ENCODE measurements at places on chromosomes 5 and 9.

GRCh38 chr9:135797507-135798262 lies 95.7 kb downstream of the KCNT1 start:
- DNase-seq: peak; percentile 25

GRCh38 chr5:125856949-125857348 lies 566.3 kb upstream of the GRAMD2B start:
- DNase-seq: no peak

DNA sequence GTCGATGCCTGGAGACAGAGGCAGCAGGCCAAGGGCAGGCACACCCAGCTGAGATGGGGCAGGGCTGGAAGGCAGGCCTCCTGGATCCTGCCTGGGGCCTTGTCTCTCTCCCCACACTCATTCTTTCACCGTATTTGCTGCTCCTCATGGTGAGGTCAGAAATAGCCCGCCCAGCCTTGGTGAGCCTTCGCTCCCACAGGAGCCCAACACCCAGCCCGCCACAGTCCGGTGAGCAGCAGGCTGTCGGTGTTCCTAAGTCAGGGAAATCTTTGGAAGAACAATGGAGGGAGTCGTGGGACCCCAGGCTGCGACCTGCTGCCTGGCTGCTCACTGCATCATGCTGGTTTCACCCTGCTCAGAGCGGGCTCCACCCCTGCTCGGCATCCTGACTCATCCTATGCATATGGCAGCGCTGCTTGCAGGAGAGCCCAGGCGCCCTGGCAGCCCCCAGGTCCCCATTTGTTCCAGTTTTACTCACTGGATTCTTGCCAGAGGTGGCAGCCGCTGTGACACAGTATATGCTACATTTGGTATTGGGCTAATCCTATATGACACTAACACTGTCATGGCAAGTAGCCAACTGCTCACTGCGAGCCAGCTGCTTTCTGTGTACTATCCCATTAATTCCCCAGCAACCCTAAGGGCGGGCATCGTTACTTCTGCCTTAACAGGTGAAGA lies 53.2 kb upstream of the NCS1 start:
- DNase-seq: no peak

DNA sequence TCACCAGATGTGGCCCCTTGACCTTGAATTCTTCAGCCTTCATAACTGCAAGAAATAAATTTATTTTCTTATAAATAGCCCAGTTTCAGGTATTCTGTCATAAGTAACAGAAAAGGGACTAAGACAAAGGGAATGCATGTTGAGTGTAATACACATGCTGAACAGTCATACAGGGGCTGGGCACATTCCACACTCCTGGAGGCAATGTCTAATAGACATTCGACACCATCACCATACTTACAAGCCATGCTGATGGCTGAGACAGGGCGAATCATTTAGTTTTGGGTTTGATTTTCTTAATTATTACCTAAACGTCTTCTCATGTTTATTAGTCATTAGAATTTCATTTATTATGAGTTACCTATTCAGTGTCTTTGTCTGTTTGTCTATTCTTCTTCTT lies 68.5 kb downstream of the TENT4A start:
- no peak for DNase-seq

- DNase-seq: no peak
Observed at GRCh38 chr9:98575379-98576346, 133.1 kb downstream of the GABBR2 start.

DNA sequence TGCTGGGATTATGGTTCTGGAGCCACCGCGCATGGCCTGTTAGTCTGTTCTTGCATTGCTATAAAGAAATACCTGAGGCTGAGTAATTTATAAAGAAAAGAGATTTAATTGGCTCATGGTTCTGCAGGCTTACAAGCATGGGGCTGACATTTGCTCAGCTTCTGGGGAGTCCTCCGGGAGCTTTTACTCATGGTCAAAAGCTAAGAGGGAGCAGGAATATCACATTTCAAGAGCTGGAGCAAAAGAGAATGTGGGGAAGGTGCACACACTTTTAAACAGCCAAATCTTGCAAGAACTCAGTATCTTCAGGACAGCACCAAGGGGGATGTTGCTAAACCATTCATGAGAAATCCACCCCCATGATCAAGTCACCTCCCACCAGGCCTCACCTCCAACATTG lies 12.1 kb downstream of the JAK2 start:
- no peak for DNase-seq

DNA sequence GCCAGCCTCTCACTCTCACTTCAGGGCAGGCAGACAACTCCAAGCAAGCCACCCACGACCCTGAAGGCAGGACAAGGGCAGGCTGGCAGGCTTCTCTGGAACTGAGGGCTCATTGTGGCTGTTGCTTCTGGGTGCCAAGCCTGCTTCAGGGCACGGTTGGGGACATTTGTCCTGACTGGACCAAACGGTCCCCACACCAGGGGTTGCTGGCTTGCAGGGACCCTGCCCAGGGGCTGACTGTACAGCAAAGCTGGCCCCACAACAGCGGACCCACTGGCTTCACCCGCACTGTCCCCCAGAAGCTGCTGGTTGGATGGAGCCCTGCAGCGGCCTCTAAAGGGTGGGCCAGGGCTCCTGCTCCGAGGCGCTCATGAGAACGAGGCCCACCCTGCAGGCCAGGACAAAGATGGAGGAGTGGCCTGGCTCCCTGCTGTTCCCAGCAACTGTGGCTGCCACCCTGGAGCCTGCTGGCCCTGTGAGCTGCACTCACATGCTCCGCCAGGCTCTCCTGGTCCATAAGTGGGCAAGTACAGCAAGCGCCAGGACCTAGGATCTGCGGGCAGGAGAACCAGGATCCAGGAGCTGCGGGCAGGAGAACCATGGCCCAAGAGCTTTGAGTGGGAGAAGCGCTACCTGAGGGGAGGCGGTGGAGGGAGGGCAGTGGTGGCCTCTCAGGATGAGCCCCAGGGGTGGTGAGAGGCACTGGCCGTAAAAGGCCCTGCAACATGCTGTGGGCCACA lies 34.4 kb upstream of the NSMF start:
- DNase-seq: no peak

GRCh38 chr5:115096034-115096769 lies 73.5 kb downstream of the TRIM36 start:
- no peak for DNase-seq
